ENCODE measurements at places on chromosomes 6 and 20.

GRCh38 chr6:91812596-91813274 lies 1225.9 kb upstream of the MAP3K7 start:
- no peak for DNase-seq

GRCh38 chr6:129133770-129134192 lies 250.8 kb downstream of the LAMA2 start:
- DNase-seq: no peak

DNA sequence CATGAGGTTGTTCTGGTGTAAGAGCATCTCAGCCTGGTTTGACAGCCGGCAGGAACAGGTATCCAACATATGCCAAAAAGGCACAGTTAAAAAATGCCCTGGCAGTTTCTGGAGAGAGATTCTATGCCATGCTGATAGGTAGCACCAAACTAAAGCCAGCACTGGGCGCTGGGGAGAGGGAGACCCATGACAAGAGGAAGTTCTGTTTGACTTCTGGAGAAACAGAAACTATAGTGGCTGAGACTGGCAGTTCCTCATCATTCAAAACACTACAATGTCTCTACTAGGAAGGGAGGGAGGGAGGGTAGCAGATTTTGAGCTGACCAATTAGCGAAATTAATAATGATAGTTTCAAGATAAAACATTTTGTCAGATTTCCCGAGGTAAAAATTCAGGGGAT lies 174.1 kb downstream of the ADAT2 start:
- DNase-seq: no peak

- no peak for DNase-seq
These were observed at the start of gene EBF4 for GRCh38 chr20:2692036-2692885. EBF4 (plus strand) TSS chr20:2692780; CDS start chr20:2693646, 866 bp downstream.

DNA sequence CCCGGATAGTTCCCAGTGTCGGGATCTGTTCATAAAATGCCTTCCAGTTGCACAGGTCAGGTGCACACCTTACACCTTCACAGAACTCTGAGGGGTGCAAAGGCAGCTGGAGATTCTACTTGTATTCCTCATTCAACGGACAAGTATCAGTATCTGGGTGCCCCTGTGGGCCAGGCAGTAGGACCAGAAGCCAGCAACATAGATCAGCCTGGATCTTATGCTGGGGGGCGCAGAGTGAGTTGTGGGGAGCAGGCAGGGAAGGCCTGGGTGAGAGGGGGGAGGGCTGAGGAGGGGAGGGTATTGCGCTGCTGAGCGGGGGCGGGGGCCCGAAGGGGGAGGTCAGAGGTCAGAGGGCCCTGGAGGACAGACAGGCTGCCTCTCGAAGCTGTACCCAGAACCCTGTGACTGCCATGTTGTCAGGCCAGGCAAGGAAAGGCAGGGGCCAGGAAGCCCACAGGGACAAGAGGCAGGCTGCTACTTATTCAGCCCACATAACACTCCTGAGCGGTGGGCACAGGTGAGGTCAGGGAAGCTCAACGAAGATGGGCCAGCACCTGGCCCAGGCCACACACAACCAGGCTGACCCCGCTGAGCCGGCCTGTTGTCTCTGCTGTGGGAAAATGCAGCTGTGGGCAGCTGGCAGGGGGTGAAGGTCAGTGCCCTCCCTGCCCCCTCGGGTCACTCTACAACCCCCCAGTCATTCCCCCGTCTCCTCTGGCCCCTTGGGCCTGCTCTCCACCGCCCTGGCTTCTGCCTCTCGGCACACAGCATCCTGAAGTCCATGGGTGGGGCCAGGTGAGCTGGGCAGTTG lies 1.1 kb downstream of the OPRL1 start:
- DNase-seq: no peak

- no peak for DNase-seq
These were observed 1.2 kb downstream of the MTCH1 start for GRCh38 chr6:36984581-36985416.

GRCh38 chr6:39078695-39079094 lies 30.1 kb downstream of the GLP1R start:
- no peak for DNase-seq

- no peak for DNase-seq
These were observed 132.7 kb upstream of the TCF21 start for GRCh38 chr6:133756078-133756695.

All from stimulated activated CD8-positive, alpha-beta memory T cell treated with anti-CD3 and anti-CD28 coated beads, Interleukin-7, amount 100 ng/mL, for 1 hour (primary cell).